Right kidney (tissue), 9 donors: ENCODE measurements at places on chromosomes 13 and 19.

DNA sequence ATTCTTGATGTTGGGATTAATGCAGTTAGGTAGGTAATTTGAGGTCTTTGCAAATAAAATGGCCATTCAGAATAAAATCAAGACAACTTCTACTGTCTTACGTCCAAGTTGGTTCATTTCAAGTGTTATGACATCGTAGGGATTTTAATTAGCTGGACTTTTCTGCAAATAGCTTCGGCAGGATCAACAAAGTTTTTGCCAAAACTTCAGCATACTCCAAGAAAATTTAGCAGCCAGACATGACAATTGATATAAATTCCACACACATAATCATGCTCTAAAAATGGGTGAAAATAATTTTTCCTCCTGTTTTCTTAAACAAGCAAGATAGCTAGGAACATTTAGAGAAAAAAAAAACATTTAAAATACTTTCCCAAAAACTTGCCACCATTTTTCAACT, 158.8 kb downstream of the RGCC start:
- DNase-seq: no peak

- no peak for DNase-seq
Measured at GRCh38 chr13:59689057-59689456, 474.7 kb downstream of the DIAPH3 start.

- no peak for DNase-seq
Measured at GRCh38 chr13:107734891-107735625, 480.3 kb downstream of the LIG4 start.

DNA sequence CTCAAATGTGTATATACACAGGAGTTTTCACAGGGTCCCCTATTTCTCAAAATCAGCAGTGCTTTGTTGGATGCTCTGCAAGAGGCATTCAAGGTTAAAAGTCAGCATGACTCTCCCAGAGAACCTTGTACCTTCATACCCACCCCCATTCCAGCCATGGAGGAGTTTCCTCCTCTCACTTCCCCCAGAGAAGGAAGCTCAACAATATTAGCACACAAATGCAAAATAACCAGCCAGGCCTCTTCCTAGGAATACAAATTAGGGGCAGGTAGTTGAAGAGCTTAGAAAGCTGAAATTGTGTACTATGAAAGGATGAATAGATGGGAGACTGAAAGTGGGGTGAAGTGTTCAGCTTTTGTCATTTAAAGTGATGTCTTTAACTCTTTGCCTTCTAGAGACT, 43.8 kb downstream of the SPRY2 start:
- DNase-seq: no peak

DNA sequence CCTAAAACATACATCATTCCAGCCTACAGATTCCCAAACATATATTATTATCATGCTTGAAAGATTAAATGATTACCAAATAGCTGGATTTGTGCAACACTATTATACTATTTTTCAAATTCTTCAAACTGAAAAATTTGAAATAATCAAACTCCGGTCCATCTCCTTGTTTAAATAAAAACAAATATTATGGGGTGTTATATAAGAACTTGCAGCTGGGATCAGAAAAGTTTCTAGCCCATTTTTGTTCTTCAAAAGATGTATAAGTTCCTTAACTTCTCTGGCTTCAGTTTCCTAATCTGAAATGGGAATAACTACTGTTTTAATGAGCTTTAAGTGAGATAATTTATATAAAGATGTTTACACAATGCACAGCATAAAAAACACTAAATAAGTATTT, 422.9 kb downstream of the PCDH9 start:
- DNase-seq: no peak
